Activated T-cell treated with anti-CD3 and anti-CD28 coated beads for 48 hours (primary cell): ENCODE measurements at places on chromosomes 3 and 15.

GRCh38 chr3:172073262-172073915 lies 34.0 kb downstream of the FNDC3B start:
- no peak for DNase-seq

- DNase-seq = no peak
Measured at GRCh38 chr3:129654131-129654530, 47.7 kb upstream of the PLXND1 start.

- DNase-seq = no peak
Measured at GRCh38 chr3:126340943-126341754, 16.1 kb downstream of the KLF15 start.

DNA sequence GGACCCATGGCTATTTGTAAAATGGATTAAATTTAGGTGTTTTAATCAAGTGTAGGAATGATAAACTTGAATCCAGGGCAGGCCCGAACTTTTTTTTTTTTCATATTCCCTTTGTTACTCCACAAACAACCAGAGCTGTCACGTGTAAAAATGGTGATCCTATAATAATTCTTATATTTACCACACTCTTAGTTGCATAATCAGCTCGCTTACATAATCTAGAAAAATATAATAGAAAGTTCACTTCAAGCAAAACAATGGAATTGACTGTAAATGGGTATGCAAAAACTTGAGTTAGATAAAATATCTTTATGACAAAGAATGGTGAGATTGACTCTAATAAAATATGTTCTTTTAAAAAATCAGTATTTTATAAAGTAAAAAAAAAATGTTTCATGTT lies 2.1 kb upstream of the PAQR9 start:
- no peak for DNase-seq

DNA sequence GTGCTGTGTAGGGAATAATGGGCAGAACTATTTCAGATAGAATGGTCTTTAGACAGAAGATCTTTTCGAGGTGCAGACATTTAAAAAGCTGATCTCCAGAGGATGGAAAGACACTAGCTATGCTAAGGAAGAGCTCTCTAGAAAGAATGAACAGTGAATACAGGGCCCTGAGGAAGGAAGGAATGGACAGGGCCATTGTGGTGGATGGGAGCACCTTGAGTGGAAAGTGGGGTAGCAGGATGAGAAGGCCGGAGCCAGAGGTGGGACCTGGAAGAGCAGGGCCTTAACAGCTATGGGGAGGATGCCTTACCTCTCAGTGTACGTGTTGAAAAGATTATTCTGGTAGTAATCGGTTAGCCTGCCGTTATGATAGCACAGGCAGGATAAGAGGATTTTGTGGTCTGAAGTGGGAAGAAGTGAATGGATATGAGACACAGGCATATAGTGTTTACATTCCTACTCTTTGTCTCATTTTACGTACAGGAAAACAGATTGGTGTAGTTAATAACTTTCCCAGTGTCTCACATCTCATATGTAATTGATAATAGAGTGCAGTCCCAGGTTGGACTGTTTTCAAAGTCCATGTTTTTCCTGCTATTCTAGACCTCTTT lies 172.4 kb downstream of the KLHL25 start:
- no peak for DNase-seq

- DNase-seq = no peak
Measured at GRCh38 chr3:59240666-59241255, 190.9 kb upstream of the CFAP20DC start.

GRCh38 chr3:189794518-189794917 lies 163.3 kb downstream of the TP63 start:
- DNase-seq = no peak
